NCI-H1105 treated with DMSO at 0.1 percent for 48 hours (cell line): ENCODE measurements at places on chromosomes 4 and X.

- no peak for DNase-seq
These were observed 90.2 kb upstream of the SOD3 start for GRCh38 chr4:24705016-24705753.

DNA sequence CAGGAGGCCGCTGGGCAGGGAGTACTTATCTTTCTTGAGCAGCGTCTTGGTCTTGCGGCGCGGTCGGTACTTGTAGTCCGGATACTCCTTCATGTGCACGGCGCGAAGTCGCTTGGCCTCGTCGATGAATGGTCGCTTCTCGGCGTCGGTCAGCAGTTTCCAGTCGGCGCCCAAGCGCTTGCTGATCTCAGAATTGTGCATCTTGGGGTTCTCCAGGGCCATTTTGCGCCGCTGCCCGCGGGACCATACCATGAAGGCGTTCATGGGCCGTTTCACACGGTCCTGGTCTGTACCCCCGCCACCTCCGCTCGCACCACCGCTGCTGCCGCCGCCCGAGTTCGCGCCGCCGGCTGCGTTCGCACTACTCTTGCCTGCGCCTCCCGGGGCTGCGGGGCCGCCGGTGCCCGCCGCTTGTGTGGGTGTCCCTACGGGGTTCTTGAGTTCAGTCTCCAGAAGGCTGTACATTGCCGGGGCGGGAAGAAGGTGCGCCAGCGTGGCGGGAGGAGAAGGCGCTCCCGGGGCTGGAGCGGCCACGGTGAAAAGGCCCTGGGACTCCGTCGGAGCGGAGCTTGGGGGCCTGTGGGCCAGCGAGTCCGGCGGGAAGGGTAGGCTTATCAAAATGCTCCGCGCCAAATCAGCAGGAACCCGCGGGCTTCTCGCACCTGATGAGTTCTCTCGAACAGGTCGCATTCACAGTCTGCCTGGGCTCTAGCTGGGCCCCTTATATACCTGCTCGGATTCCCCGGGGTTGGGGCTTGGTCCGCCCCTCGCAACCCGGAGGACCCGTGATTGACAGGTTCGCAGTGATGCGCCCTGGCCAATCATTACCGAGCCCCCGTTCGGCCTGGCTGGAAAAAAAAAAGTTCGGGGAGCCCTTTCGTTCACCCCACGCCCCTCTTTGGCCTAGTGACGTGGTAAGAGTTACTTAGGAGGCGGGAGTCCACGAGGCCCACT, at the start of gene SOX3:
Gene SOX3, minus strand, starts transcription at position 699 of the 954 bp plus-strand sequence. Its CDS starts 9 bp downstream, at position 690.
- no peak for DNase-seq

DNA sequence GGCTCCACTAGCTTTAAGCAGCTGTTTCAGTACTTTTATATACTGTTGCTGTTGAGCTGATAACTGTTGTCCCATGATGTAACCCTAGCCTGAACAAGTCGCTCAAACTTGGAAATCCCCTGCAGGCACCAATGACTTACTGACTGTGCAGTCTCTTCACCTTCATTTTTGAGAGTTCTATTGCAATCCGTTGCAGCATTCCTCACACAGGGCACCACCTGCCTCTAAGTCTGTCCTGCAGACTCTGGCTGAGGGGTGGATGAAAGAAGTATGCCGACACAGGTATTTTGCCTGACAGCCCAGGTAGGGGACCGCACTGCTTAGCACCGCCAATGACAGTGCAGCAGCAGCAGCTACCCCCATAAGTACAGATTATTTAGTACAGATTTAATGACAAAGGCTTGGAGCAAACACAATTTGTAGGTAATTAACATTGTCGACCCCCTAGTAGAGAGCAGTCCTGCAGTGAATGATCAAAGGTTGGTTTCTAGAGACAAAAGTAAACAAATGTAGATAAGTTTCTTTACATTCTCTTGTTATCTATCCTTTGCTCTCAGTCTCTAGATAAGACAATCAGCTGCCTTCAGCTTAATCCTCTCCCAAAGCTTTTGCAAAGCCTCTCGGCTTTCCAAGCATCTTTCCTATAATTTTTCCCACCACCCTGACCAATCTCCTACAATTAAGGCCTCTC, 205.0 kb downstream of the PABPC4L start:
- DNase-seq: no peak

DNA sequence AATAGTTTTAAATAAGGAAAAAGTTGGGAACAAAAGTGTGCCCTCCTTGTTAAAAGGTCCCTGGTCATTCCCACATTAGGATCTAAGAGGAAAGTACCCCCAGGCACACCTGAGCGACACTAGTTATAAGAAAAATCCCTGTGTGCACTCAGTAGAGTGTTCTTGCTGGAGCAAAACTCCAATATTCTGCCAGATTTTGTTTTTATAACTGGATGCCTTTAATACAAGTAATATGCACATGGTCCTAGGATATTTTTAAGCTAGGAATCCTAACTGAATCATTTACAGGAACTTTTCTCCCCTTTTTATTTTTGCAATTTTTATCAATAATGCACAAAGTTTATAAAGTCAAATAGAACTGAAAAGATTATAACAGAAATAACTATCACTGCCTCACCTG, 68.6 kb downstream of the BEND4 start:
- DNase-seq: no peak

DNA sequence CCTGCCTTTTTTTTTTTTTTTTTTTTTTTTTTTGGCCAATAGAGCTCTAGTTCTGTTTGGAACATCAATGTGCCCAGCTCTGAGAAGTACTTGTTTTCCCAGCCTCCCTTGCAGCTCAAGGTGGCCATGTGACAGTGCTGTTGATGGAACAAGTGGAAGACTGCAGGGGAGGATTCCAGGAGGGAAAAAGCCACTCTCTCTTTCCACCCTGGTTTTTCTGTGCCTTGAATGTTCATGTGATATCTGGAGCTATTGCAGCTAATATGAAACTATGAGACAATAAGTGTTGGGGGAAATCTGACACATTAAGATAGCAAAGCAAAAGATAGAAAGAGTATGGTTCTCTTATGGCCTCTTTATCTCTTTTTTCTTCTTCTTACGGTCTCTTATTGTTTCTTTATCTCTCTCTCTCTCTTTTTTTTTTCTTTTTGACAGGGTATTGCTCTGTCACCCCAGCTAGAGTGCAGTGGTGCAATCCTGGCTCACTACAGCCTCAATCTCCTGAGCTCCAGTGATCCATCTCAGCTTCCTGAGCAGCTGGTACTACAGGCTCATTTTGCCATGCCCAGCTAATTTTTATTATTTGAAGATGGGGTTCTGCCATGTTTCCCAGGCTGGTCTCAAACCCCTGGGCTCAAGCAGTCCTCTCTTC, 192.0 kb upstream of the LNX1 start:
- no peak for DNase-seq

GRCh38 chr4:182740256-182740655, 176.9 kb downstream of the DCTD start:
- no peak for DNase-seq

GRCh38 chr4:176492646-176493302, 173.0 kb downstream of the SPCS3 start:
- DNase-seq: no peak

DNA sequence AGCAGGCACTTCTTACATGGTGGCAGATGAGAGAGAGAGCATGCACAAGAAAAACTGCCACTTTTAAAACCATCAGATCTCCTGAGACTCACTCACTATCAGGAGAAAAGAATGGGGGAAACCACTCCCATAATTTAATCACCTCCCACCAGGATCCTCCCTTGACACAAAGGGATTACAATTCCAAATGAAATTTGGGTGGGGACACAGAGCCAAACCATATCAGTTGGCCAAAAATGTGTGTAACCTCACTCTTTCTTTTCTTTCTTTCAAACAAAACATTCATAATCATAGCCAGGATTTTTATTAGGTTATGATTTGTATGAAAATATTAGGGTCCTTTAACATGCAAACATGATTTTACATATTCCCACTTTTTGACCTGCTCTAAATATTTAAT, 222.1 kb downstream of the PCDH18 start:
- DNase-seq: no peak

DNA sequence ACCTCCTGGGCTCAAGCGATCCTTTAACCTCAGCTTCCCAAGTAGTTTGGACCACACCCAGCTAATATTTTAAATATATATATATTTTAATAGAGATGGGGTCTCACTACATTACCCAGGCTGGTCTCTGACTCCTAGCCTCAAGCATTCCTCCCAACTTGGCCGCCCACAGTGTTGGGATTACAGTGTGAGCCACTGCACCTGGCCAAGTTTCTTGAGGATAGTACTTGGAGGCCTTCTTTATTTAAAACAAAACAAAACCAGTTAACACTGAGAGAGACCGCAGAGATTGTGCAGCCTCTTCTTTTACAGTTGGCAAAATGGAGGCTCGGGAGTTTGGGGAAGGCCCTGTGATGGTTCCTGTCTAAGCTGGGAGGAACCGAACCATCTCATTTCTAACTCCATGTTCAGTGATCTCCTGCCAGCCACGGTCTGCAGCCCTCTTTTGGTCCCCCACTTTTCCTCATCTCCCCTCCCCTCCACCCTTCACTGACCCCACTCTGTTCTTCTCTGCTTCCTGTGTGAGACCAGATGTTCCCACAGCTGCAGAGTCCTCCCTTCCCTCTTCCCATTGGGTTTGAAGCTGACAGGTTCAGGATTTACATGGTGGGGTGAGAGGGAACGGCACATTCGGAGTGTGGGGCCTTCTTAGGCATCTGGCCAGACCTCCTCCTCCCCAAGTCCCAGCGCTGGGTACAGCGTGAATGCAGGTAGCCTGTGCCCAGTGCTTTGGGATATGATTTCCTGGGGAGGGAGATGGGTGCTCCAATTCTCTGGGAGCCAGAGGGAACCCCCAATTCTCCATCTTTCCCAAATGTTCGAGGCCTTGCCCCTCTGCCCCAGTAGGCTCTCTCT, 1.4 kb upstream of the SORCS2 start:
- no peak for DNase-seq

- no peak for DNase-seq
These were observed 32.8 kb downstream of the TSC22D3 start for GRCh38 chrX:107742700-107743191.

DNA sequence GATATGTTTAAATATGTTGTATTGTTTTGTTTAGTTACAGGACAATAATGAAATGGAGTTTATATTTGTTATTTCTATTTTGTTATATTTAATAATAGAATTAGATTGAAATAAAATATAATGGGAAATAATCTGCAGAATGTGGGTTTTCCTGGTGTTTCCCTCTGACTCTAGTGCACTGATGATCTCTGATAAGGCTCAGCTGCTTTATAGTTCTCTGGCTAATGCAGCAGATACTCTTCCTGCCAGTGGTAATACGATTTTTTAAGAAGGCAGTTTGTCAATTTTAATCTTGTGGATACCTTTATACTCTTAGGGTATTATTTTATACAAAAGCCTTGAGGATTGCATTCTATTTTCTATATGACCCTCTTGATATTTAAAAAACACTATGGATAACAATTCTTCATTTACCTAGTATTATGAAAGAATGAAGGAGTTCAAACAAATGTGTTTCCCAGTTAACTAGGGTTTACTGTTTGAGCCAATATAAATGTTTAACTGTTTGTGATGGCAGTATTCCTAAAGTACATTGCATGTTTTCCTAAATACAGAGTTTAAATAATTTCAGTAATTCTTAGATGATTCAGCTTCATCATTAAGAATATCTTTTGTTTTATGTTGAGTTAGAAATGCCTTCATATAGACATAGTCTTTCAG, 26.9 kb downstream of the NUDT6 start:
- no peak for DNase-seq

GRCh38 chr4:38917481-38918025, 49.9 kb downstream of the FAM114A1 start:
- DNase-seq: no peak

GRCh38 chrX:139559383-139560042, 29.0 kb downstream of the F9 start:
- peak; percentile 1 for DNase-seq

GRCh38 chr4:22030881-22031280, 82.3 kb upstream of the KCNIP4 start:
- DNase-seq: no peak

- no peak for DNase-seq
These were observed 1.9 kb downstream of the CXCL2 start for GRCh38 chr4:74097116-74097515.

GRCh38 chr4:159349332-159349731, 246.5 kb downstream of the RAPGEF2 start:
- no peak for DNase-seq

DNA sequence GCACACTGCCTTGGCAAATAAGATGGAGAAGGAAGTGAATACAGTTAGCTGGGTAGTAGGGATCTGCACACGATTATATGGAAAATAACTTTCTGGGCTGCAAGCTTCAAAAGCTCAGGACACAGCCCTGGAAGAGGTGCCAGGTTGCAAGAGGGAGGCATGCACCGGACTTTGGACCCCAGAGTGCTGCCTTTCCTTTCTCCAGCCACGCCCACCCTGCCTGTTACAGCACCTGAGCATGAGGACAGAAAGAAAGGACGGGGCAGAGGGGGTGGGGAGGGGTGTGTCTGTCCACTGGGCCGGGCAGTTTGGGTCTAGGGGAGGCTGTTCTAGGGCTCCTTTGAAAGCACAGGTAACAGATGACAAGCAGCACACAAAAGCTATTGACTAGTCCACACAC, 152.8 kb downstream of the ENPP6 start:
- no peak for DNase-seq

- no peak for DNase-seq
These were observed 28.4 kb downstream of the CXCL1 start for GRCh38 chr4:73897380-73898136.

- no peak for DNase-seq
These were observed 47.9 kb downstream of the HSD17B13 start for GRCh38 chr4:87274803-87275202.

DNA sequence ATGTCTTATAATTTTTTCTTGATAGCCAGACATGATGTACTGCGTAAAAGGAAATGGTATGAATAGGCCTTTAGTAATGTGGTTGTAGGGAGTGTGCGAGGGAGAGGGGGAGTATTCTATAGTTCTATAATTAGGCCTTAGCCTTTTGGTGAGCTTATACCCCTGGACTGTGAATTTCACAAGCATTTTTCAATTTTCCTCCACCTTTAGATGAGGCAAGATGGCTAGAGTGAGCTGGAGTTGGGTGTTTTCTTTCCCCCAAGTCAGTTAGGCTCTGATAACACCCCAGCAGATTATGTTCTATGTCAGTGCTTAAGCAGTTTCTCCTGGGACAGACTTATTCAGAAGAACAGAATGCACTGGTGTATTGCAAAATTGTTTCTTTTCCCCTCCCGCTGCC, 210.2 kb upstream of the NPY2R start:
- no peak for DNase-seq

GRCh38 chrX:10098270-10098713, 58.5 kb upstream of the CLCN4 start:
- no peak for DNase-seq

- DNase-seq: no peak
These were observed 2337.6 kb downstream of the PCDH7 start for GRCh38 chr4:33057736-33058135.

DNA sequence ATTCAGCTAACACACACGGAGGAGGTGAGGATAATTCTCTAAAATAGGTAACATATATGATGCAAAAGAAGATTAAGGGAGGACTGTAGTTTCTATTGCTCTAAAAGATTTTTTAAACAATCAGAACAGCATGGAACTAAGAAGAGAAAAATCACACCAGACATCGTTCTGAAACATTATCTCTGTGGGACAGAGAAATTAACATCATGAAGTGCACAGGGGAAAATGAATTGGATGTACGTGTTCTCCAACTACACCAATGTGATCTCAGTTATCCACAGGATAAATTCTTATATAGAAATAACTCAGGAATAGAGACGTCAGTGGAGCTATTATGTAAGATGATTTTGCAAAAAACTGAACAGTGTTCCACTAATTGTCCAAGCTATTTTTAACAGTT, 614.1 kb upstream of the HS3ST1 start:
- no peak for DNase-seq

- no peak for DNase-seq
These were observed 10.2 kb upstream of the STBD1 start for GRCh38 chr4:76296286-76296820.
